OCI-M1 (cell line): ENCODE measurements at places on chromosomes 12 and 14.

DNA sequence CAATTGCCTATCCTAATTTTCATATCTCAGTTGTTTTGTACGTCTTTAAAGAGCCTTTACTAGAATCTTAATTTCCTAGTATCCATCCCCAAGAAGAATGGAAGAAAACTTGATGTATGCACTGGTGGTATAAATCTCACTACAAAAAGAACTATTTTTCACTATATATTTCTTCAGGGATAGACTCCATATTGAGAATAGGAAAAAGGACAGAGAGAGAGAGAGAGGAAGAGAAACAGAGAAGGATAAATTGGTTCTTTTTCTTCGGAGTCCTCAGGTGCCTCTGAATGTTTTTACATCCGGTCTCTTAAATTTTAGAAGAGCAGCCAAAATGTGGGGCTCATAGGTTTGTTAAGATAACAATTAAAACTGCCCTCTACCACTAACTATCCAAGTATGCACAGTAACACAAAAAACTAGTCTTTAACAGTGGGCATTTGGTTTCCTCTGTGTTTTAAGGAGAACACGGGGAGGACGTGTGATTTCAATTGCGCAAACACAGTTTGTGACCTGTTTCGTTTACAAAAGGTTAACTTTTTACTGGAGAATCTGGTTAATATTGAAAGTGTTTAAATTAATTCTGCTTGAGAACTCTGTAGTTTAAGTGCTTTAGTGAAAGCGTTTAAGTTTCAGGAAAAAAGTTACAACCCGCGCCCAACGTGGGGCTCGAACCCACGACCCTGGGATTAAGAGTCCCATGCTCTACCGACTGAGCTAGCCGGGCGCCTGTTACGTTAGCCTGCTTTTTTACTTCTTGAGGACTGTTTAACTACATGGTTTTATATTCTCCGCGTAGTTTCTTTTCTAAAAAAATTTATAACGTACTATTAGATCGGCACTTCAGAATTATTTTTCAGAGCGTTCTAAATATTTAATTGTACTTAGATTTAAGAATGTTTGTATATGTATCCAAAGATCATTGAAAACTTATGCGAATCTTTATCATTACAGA, 5.1 kb upstream of the PSMA3 start:
- DNase-seq, result peak; percentile 84

- DNase-seq, result peak; percentile 88
Observed at GRCh38 chr14:67680941-67681340, 6.5 kb upstream of the VTI1B start.

GRCh38 chr14:100332797-100333196, 9.7 kb downstream of the SLC25A47 start:
- DNase-seq, result peak; percentile 43

- DNase-seq, result peak; percentile 0
Observed at GRCh38 chr14:105793836-105794235, 267.5 kb downstream of the TMEM121 start.

DNA sequence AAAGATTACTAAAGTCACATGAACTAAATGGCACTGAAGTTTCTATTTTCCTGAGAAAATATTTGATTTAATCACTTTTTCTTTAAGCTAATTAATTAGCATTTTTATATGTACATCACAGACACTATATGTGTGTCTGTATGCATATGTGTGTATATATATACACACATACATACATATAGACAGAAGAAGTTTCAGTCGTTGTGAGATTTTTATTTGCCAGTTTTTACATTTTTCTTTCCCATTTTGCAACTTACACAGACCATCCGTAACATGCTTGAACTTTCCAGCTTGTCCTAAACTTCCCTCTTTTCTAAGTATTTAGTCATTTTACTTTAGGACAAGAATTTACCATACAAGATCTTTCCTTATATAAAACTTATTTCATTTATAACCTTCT, 299.1 kb downstream of the IPO8 start:
- DNase-seq, result peak; percentile 25

DNA sequence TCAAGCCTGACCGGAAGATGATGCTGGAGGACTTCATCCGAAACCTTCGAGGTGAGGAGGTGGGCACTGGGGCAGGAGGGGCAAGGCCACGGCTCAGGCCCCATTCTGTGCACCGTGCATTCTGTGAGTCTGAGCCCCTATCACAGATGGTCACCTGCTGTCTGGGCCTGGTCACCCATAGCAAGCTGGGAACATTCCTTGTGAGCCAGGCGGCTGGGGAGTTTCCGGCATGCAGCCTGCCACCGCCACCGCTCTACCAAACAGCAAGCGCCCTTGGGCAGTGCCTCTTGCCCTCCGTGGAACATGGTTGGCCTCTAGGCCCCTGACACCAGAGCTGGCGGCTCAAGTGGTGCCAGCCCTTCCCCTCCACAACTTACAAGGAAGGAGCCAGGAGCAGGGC, 56.3 kb downstream of the SLC6A12 start:
- DNase-seq, result no peak

- DNase-seq, result no peak
Observed at GRCh38 chr12:30100741-30101140, 317.0 kb upstream of the TMTC1 start.

GRCh38 chr14:95774265-95775160, 60.6 kb upstream of the TCL1A start:
- DNase-seq, result peak; percentile 55

- no peak for DNase-seq
Observed at GRCh38 chr14:51460011-51460410, 191.7 kb upstream of the FRMD6 start.

DNA sequence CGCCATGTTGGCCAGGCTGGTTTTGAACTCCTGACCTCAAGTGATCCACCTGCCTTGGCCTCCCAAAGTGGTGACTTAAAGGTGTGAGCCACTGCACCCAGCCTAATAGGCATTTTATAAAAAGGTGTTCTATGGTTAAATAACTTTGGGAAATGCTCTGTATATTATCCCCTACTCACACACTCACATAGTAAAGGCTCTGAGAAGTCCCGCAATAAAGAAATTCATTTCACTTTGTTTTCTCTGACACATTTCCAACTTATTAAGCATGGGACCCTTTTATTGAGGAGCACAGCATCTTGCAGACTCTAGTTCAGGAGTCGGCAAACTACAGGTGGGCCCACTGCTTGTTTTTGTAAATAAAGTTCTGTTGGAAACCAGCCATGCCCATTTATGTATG, 63.9 kb downstream of the RNFT2 start:
- DNase-seq, result no peak

DNA sequence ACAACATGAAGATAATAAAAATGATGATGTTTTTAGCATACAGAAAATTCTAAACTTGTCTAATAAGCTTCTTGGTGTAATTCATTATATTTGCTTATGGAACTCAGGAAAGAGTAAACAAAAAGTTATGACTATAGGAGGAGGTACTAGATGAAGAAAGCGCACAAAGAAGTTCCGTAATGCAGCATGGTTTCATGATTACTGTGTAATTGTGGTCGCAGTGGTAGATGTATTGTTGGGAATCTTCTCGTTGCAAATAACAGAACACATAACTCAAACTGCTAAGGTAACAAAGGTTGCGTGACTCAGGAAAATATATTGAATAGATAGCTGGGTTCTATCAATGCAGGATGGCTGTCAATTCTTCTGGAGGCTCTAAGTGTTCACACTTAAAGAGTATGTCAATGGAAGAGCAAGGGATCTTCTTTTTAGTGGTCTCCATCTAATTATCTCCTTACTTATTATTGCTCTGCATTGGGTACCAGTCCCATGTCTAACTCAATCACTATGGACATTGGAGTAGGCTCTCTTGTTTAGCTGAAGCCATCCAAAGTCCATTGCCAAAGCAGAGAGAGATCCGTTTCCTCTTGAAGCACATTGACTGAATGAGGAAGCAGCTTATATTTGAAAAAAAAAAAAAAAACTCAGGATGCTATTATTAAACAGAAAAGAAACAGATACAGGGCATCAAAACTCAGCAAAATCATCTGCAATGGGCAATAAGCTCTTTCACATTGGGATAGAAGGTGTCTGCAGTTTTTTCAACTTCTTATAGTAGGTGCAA, 283.4 kb upstream of the ATP2B1 start:
- DNase-seq, result no peak

GRCh38 chr12:96337953-96338352, 62.3 kb downstream of the CDK17 start:
- no peak for DNase-seq

- DNase-seq, result no peak
Observed at GRCh38 chr12:94676922-94677321, 26.6 kb upstream of the TMCC3 start.

GRCh38 chr14:43306053-43306452, 1201.0 kb downstream of the FSCB start:
- DNase-seq, result no peak

DNA sequence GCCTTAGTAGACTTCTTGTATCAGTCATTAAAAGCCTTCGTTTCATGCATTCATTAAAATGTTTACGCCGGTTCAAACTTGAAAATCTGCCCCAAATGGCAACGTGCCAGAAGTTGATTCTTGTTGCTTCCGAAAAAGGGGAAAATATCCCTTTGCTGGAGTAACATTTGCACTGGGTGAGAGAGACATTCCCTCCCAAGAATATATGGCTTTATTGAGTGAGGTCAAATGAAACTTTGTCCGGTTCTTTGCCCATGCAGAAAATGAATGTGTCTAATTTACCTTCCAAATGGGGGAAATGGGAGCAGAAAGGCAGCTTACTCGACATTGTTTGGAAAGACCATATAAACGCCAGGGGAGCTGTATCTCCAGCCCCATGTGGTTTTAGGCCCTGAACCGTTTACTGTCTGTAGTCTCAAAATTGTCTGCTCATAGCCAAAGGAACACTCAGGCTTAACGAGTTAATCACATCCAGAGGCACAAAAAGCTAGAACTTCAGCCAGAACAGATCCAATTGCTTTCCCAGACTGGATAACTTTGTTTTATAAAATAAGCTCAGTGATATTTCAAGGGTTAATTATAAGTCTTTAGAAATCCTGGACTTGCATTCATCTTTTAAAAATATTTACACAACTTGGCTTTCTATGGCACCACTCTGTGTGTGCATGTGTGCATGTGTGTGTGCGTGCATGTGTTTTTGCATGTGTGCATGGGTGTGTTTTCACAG, 2.9 kb upstream of the EMP1 start:
- no peak for DNase-seq

DNA sequence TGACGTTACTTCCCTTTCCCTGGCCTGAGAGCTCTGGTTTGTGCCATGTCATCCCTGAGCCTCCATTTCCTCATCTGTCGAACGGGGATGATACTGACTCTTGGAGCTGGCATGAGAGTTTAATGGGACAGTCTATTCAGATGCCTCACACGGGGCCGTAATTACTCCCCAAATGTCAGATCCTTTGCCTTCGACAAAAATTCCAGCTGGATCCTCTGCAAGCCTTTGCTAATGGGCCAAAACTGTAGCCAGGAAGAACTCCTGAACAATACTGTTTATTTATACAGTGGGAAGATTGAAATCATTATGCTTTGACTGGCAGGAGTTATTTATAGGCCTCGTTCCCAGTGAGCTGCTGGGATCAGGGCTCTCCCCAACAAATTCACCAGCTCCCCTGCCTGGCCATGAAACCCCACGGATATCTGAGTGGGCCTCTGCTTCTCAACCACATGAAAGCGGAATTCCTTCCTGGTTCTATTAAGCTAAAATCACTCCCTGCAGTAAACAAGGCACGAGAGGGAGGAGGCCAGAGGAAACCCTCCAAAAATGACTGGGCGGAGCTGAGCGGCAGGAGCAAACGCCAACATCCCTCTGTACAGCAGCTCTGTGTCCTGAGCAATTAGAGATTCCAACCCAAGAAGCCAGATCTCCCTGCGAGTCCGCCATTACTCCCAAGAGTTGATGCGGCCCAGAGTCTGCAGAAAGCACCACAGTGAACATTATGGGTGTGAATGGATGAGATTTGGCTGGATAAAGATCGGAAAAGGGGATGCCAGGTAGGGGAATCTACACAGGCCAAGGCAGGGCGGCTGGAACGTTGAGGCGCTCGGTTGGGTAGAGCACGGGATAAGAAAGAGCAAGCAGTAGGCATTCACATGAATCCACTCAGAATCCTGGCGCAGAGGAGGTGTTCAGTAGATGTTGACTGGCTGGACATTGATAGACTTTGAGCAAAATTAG, 326.1 kb downstream of the BCL11B start:
- no peak for DNase-seq

DNA sequence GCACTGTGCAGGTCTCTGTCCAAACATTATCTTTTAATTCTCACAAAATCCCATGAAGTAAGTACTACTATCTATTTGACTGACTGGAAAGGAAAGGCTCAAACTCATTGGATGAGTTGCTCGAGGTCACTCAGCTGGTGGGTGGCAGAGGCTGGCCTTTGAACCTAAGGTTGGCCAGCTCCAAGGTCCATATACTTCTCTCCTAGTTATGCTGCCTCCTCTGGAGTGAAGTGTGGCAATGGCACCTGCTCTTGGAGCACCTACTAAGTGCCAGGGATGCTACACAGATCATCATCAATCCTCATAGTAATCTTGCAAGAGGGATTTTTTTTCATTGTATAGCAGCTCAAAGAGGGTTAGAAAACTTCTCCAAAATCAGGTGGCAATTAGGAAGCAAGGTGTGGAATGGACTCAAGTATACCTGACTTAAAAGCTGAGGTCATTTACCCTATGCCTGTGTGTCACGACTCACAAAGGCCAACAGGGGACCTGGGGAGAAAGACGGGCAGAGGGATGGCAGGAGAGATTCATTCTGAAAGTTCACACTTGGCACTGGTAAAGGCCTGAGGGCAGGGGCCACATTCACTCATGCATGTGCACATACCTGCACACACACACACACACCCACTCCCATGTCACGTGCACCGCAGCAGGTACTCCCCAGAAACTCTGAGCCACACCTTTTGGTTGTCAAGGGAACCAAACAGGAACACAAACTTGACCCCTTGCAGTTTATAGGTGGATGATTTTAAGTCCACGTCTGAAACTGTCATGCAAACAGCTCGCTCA, 146.4 kb downstream of the FOXN3 start:
- DNase-seq, result no peak

DNA sequence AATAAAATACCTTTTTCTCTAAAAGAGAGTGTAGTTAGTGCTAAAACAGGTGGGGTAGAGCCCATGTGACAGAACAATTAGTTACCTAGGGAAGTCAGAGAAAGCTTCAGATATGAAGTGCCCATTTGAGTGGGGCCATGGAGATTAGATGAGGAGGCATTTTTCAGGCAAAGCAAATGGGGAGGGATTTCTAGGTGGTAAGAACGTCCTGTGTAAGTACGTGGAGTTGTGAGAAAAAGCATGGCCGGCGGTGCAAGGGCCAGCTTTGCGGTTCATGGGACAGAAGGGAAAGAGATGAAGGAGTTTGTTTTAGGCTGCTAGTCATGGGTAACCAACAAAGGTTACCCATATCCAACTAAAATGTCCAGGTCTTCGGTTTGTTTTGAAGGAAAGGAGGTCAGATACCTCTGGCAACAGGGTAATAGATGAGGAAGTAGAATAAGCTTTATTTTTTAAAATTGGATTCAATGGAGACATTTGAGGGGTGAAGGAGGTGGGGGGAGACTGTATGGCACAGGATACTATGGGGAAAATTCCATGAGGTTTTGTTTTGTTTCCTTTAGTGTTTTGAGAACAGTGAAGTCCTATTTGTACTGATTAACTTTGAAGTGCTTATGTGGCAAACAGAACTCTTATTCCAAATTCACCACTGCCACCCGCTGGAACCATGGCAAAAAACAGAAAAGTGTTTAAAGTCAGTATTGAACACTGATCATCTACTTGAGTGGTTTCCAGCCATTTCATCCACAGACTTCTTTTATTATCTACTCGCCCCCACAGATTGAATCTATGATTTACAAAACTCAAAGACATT, 10.0 kb upstream of the SNRPF start:
- peak; percentile 31 for DNase-seq

GRCh38 chr12:103838254-103838914, 2.6 kb downstream of the NT5DC3 start:
- no peak for DNase-seq
